ENCODE measurements at places on chromosomes 6 and 20.
A peak's percentile ranks its signal among the peaks of the same experiment; 100 is the strongest.

GRCh38 chr6:85483846-85484245 is 34.0 kb downstream of the NT5E start:
- no peak for DNase-seq

- no peak for DNase-seq
Measured at GRCh38 chr6:83594941-83595340, 82.6 kb downstream of the PRSS35 start.

DNA sequence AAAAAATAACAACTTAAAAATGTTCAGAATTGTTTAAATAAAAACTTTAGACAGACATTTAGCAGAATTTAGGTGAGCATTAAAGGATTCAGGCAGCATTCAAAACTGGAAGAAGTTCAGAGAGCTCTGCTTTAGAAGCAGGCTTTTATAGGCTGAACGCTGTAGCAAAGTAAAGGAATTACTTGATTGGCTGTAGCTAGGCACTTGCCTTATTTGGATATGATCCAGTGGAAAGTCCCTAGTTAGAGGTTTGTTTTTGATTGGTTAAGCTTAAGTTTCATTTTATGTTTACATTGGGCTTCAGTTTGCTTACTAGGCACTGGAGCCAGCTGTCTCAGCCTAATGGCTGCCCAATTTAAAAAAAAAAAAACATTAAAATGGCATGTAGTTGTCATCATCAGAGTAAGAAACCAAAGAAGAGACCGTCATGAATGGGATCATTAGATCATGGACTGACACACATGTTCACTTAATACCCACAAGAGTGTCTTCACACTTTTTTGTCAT is 65.1 kb downstream of the CBFA2T2 start:
- no peak for DNase-seq

DNA sequence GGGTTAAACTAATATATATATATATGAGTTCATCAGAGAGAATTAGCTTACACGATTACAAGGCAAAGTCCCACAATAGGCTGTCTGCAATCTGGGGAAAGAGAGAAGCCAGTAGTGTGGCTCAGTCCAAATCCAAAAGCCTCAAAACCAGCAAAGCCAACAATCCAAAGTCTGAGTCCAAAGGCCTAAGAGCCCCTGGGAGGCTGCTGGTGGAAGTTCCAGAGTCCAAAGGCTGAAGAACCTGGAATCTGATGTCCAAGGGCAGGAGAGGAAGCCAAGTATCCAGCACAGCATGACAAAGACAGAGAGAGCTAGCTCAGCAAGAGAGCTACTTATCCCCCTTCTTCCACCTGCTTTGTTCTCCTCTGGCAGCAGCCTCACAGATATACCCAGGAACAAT is 274.7 kb upstream of the ID4 start:
- DNase-seq: no peak

DNA sequence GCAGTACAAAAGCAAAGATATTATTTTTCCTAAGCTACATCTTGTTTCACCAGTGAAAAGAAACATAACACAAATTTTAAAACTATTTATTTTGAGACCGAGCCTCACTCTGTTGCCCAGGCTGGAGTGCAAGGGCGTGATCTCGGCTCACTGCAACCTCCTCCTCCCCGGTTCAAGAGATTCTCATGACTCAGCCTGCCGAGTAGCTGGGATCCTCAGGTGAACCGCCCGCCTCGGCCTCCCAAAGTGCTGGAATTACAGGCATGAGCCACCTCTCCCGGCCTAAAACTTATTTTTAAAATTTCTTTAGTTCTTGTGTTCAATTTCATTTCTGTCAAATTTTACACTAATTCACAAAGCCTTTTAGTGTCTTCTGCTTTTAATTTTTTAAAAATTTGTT is 5.9 kb downstream of the SRSF12 start:
- no peak for DNase-seq

- DNase-seq: peak; percentile 93
Measured at GRCh38 chr6:79630883-79631692, at the start of gene SH3BGRL2. TSS of gene SH3BGRL2 (plus strand) at chr6:79631329. CDS start at chr6:79631462, 133 bp downstream.

DNA sequence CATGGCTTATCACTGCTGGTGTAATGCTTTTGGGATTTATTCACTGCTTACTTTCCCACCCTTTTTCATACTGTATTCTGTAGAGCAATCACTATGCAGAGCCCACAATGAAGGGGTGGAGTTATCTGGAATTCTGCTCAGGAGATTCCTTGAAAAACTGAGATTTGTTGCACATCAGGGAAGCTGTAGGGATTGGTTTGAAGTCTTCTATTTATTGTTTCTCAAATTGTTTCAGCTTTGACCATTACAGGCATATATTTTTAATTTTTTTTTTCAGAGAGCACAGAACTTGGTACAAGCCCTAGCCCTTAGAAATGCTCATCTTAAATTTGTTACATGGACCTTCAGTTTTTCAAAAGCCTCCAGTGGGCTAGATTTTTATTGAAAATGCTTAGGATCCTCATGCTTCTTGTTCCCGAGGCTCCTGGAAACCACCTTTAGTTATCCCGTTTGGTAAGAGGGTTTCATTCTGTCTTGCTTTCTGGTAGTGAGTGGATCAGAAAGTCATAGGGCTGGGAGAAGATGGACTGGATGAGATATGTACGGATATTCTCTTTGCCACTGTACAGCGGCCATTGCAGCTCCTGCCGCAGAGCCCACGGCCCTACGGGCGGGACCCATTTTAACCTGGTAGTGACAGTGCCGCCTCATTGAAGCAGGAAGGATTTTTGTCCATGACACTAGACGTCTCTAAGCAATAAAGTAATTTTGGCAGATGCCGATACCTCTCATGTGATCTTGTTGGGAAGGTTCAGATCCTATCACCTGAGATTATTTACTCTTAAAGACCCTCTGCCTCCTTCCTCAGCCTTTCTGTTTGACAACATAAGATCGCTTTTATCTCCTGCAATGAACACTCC is 45.3 kb upstream of the ZNF184 start:
- peak; percentile 31 for DNase-seq

DNA sequence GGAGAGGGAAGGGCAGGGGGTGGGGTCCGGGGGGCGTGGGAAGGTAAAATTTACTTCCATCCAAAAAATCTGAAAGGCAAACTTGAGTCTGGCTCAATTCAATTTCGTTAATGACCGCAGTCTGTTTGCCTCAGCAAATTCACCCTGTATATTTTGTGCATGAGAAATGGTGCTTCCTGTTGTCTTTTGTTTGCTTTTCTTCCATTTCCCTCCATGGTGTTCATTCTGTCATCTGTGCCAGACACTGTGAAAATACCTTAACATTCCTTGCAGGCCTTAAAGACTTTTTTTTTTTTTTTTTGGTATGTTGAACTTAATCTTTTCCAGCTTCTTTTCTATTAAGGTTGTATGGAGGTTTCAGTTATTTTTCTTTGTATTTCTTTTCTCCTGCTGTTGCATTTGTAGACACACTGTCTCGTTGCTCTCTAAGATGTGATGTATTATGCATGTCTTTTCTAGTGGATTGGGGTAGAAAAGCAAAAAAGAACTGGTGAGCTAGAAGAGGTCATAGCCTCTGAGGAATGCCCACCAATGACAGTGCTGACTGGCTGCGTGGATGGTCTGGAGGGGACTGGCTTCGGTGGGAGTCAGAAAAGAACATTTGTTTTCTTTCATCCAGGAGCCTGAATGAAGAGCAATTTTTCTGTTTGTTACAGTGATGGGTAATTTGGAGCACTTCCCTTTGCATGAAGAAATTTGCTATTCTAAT is 585.0 kb upstream of the MAP3K7 start:
- no peak for DNase-seq

Measured in mucosa of descending colon (tissue), 3 donors.